ENCODE measurements at places on chromosomes 4 and X. TPM values are rescaled to one million over a fixed set of nuclear protein-coding genes. Genes with fewer than 3 reads are reported as not detected.

GRCh38 chr4:121326597-121326996 lies 54.2 kb downstream of the QRFPR start:
- H3K36me3 ChIP-seq: no peaks in the 10 kb centered on the region
- no peak overlapping the region for H3K4me3 ChIP-seq
- no peak overlapping the region for H3K27ac ChIP-seq
- no peaks in the 10 kb centered on the region for H3K27me3 ChIP-seq
- H3K4me1 ChIP-seq: no peaks in the 10 kb centered on the region

- H3K4me1 ChIP-seq: no peaks in the 10 kb centered on the region
- H3K36me3 ChIP-seq: no peaks in the 10 kb centered on the region
- no peak for DNase-seq
These were observed 600 bp downstream of the POU3F4 start for GRCh38 chrX:83508526-83509253.

The GABRA4 gene
- 0.16 TPM for total RNA-seq

GRCh38 chr4:128552586-128552907 lies 257.0 kb upstream of the JADE1 start:
- no peaks in the 10 kb centered on the region for H3K36me3 ChIP-seq
- peak overlapping the region; percentile 92 for H3K27ac ChIP-seq
- H3K4me1 ChIP-seq: peaks cover 16% of the 10 kb centered on the region

DNA sequence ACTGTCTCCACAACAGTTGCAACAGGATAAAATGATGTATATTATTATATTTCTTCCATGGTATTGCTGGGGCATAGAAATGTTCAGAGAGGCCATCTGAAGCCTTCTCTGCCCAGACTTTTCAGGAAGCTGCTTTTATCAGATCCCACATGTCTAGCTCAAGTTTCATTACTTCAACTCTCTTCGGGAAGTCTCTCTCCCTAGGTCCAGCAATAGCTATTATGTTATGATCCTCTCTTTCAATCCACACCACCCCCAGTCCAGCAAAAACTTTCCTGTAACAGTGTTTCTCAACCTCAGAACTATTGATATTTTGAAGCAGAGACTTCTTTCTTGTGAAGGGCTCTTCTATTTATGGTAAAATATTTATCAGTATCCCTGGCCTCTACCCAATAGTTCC lies 44.9 kb downstream of the CXCL1 start:
- H3K36me3 ChIP-seq: no peaks in the 10 kb centered on the region
- DNase-seq: no peak
- no peak overlapping the region for H3K27ac ChIP-seq
- H3K4me1 ChIP-seq: no peaks in the 10 kb centered on the region
- H3K4me3 ChIP-seq: no peak overlapping the region
